Stimulated activated CD8-positive, alpha-beta memory T cell treated with anti-CD3 and anti-CD28 coated beads, Interleukin-15, amount 100 ng/mL, for 48 hours (primary cell): ENCODE measurements at places on chromosomes 1 and 21.
A peak's percentile ranks its signal among the peaks of the same experiment; 100 is the strongest.

DNA sequence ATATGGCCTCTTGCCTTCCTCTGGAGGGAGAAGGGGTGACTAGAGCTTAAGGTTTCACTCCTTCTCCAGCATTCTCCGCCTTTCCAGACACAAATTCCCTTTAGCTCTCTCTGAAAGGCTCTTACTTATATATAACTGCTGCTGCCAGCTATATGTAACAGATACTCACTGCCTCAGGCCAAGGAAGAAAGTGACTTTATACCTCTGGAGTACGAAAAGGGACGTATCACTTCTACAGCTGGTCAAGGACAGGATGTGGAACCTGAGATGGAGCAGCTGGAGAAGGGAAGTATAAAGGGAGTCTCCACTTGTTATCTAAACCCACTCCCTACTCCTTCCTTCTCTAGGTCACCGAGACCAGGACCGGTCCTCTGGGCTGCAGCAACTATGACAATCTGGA is 102.4 kb downstream of the BRINP2 start:
- DNase-seq: no peak

DNA sequence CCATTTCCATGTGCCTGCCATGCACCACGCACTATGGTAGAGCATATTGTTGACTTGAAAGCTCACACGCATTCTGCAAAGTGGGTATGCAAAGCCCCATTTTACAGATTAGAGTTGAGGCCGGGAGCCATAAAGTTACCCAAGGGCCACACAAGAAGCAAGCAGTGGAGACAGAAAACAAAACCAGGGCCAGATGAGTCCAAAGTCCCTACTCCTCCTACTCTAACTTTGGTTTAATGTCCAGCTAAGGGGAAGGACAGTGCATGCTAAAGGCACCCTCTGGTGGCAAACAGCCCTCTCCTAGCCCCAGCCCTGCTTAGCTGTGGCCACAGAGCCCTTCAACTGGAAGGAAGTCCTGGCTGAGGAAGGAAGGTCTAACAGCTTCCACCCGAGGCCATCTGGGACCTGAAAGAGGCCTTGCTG is 74.9 kb downstream of the SLC66A1 start:
- no peak for DNase-seq

- DNase-seq: no peak
These were observed 14.5 kb upstream of the MX1 start for GRCh38 chr21:41411449-41412089.

- no peak for DNase-seq
These were observed at the start of gene VCAM1 for GRCh38 chr1:100719490-100719889. Gene VCAM1, plus strand, starts transcription at chr1:100719742. Its CDS starts 119 bp downstream, at chr1:100719861.

- no peak for DNase-seq
These were observed 78.1 kb upstream of the PTBP2 start for GRCh38 chr1:96643519-96643918.

GRCh38 chr21:36005018-36005417 is 55.3 kb downstream of the SETD4 start:
- DNase-seq: no peak

- no peak for DNase-seq
These were observed 1.2 kb downstream of the CHRM3 start for GRCh38 chr1:239387304-239388158.

- no peak for DNase-seq
These were observed 14.3 kb upstream of the KRTAP19-8 start for GRCh38 chr21:31052489-31053142.

- no peak for DNase-seq
These were observed 75.2 kb downstream of the TRABD2B start for GRCh38 chr1:47921935-47922415.

DNA sequence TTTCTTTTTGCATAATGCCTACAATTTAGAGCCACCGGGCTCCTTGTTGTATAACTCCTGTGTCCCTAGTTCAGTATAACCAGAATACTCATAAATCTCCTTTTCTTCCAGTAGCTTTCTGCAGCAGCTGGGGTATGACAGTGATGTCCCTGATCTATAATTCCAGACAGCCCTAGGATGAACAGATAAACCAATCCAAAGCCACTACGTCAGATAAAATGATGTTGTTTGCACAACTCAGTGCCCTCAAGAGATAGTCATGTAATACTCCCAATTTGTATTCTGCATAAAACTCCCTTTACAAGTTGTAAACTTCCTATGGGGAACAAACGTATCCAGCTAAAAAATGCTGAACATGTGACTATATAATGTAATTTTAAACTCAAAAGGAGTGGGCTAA is 44.7 kb downstream of the ZNF326 start:
- no peak for DNase-seq

DNA sequence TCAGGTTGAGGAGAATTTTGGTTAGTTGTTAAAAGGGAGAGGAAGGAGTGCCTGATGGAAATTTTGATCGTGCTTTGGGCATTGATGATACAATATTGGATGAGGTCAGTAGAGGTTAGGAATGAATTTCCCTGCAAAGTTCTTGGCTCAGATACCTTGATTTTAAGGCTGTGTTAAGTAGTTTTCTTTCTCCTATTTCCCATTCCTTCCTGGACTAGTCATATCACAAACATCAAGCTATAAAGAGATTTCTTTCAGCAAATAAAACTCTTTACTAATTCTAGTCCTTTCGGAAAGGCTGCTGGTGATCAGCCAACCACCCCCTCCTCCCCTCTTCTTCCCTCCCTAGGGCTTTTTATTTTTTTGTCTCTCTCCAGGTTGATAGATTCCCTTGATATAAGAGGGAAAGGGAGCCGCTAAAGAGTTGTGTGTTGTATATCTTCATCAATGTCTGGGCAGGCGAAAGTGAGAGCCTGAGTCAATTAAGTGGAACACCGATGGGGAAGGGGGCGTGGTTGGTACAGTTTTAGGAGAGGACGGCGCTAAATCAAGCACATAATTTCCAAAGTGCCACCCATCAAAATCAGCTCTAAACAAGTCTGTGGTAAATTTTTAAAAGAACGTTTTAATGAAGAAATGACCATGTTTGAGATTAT is 100.1 kb upstream of the PLXNA2 start:
- no peak for DNase-seq

- DNase-seq: peak; percentile 18
These were observed 6.8 kb upstream of the BSDC1 start for GRCh38 chr1:32400876-32401631.

GRCh38 chr21:25809013-25809412 is 74.2 kb downstream of the GABPA start:
- DNase-seq: no peak

- no peak for DNase-seq
These were observed 268.8 kb upstream of the NCAM2 start for GRCh38 chr21:20729376-20729775.

GRCh38 chr1:17886838-17887441 is 131.8 kb downstream of the ACTL8 start:
- no peak for DNase-seq
